ENCODE measurements at places on chromosomes 2 and 18.
A peak's percentile ranks its signal among the peaks of the same experiment; 100 is the strongest.

DNA sequence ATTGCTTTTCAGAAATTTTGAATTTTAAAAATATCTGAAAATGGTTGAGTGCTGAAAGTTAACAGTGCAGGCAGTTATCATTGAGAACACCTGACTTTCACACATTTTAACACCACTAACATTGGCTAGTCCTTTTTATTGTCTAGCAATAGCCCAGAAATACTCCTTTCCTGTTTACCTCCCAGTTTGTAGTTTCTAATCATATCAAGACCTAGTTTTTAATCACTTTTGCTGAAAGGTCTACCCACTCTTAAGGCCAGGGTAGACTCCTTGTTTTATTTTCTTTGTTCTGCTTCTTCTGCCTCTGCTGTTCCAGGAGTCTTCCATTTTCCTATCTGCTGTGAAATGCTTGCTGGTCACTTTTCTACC lies 72.1 kb downstream of the UBE2E3 start:
- no peak for DNase-seq

GRCh38 chr18:62751341-62751821 lies 36.0 kb downstream of the PHLPP1 start:
- no peak for DNase-seq

DNA sequence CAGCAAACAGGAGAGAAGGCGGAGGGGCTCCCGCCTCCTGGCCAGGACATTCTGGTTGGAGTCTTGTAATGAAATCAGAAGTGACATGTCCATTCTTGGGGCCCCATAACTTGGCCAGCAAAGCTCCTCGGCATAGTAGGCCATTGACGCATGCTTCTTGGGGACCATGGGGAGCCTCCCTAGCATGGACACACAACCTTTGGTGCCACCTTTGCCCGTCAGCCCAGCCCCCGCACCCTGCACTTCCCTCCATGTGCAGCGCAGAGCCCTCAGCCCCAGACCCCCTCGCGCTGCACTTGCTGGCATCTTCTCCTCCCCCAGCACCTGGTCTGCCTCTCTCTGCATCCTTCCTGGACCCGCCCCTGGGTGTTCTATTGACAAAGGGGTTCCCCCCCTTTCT lies 23.1 kb downstream of the DCDC2C start:
- DNase-seq, result no peak

GRCh38 chr2:232228971-232229894 lies 149.3 kb upstream of the ALPP start:
- no peak for DNase-seq

- DNase-seq, result no peak
Observed at GRCh38 chr18:75070625-75071483, 138.1 kb downstream of the PTGR3 start.

GRCh38 chr2:120994301-120994995 lies 258.8 kb downstream of the GLI2 start:
- no peak for DNase-seq

GRCh38 chr18:72866901-72867745 lies 664 bp downstream of the NETO1 start:
- DNase-seq, result peak; percentile 71

GRCh38 chr2:241267249-241268067 lies 48.0 kb downstream of the HDLBP start:
- no peak for DNase-seq

DNA sequence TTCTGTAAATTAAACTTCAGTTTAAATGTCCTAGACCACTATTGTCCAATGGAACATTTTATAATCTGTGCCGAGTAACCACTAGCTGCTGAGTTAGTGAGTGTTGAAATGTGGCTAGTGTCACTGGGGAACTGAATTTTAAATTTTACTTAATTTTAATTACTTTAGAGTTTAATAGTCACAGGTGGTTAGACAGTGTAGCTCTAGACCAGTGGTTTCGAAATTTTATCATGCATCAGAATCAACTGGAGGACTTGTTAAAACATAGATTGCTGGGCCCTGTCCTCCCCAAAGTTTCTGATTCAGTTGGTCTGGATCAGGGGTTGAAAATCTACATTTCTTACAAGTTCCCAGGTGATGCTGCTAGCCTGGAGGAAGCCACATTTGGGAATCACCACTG lies 110.4 kb downstream of the FMNL2 start:
- DNase-seq, result no peak

DNA sequence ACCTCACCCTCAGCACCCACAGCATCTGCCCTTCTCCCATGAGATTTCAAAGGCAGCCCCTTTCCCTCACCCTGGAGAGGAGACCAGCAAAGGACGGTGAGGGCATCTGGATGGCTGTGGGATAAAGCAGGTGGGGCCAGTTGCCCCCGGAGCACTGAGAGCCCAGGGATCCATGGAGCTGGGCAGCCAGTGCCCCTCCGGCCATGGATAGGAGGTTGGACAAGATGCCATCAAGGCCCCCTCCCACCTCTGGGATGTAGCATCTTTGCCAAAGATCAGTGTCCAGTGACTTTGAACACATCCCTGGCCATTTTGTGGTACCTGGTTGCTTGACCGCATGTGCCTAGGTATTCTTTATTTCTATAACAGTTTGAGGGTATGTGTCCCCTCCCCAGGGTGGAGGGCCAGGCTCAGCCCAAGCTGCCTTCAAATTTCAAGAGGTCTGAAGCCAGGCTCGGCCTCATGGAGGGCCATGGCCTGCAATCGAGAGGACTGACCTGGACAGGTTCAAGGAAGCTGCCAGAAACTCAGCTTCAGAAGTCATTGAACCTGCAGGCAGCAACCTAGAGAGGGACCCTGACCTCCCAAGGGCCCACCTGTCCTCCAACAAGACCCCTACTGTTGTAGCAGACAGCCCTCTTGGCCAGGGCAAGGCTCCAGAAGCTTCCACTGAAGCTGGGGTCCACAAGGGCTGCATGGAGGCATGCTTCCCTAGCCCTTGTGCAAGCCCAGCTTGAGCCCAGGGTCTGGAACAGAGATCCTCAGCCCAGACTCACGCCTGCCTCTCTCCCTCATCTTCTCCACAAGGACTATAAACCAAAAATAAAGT lies 55.5 kb upstream of the BIN1 start:
- DNase-seq, result no peak

GRCh38 chr2:70958759-70959158 lies 19.7 kb upstream of the ANKRD53 start:
- DNase-seq, result no peak

DNA sequence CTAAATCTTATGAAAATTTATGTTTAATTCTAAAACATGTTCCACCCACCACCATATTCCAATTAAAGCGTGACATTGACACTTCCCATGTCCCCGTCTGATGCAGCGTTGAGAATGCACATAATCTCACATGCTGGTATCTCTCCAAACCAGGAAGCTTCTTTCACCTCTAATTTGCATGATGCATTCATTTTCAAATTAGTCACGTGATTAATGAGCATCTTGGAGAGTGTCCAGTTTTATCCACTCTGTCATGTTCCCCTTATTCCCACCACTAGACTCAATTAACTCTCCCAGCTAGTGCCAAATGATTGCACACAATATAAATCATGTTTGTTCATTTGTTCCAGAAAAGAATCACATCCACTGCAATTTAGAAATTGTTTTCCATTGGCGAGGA lies 105.8 kb downstream of the RIT2 start:
- DNase-seq, result no peak

- no peak for DNase-seq
Observed at GRCh38 chr2:111665011-111665410, 219.0 kb downstream of the ANAPC1 start.

DNA sequence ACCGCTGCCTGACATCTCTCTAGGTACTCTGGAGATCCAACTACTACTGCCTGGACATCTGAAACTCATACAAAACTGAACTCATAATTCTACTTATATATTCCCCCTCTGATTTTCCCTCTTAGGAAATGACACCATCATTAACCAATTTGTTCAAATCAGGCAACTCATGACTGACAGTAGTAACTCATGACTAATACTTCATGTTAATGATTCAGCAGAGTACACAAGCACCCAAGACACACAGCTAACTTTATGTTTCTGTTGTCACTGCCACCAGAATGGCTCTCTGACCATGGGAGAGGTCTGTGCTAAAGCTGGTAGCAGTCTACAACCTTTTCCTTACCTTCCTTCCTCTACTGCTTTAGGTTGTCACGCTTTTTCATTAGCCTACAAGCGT lies 91.1 kb downstream of the ITSN2 start:
- no peak for DNase-seq

GRCh38 chr18:75544051-75544481 lies 116.6 kb upstream of the SMIM21 start:
- DNase-seq, result no peak

DNA sequence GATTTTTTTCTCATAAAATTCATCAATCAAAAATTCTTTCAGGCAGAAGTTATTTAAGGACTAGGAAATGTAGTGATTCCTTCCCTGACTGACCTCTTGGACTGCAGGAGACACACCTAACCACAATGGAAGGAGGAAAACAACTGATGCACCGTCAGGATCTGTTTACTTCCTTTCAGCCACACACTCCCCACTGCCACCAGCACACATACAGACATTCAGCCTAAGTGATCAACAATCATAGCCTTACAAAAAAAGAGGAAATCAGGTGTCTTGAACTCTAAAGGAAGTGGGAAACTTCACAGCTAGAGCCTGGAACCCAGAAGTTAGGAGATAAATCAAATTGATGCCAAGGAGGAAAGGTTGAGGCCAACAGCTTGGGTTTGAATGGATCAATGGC lies 213.5 kb upstream of the ACVR2A start:
- DNase-seq, result no peak

DNA sequence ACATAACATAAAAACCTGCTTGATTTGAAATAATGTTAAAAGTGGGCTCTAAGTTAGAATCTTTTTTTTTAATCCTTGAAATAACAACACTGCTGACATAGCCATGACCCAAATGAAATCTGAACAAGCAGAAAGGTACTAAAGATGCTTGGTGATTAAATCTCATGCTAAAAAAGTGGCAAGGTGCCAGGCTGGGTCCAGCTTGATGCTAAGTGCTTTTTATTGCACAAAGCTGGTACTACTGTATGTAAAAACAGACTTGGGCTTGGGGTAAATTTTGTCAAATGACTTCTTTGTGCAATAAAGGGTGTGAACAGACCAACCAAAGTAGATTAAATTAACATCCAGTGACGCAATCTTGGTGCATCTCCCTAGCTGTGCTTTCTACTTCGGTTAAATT lies 13.4 kb downstream of the BCL11A start:
- DNase-seq, result no peak

- no peak for DNase-seq
Observed at GRCh38 chr2:97906307-97906706, 89.4 kb downstream of the TMEM131 start.

DNA sequence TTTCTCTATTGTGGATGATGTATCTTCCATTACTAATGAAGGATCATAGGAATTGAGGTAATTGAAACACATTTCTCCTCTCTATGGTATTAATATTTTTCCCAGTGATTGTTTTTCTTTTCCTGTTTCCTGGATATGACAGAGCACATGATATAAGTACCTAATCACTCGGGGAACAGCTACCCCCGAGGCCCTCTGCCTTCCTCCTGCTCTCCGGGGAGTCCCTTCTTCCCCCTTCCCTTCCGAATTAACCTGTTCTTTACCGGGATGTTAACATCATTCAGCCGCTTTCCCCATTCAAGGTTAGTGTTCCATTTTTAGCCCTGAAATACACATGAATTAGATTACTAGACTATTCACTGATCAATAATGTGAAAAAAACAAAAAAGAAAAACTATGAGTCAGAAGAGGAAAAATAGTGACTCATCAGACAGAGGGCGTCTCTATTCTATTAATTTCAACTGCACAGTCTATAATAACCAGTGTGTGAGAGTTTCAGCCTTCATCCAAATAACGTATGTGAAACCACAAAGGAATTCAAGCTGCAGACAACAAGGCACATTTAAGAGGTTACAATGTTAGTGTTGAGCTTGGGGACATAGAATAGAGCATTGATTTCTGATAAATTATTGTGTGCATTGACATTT lies 450.8 kb downstream of the DLGAP1 start:
- DNase-seq, result no peak

- DNase-seq, result no peak
Observed at GRCh38 chr2:226738821-226739544, 60.6 kb downstream of the IRS1 start.

GRCh38 chr18:65526099-65526498 lies 224.7 kb upstream of the CDH7 start:
- DNase-seq, result no peak

GRCh38 chr2:208358758-208359631 lies 47.6 kb upstream of the PTH2R start:
- DNase-seq, result no peak

GRCh38 chr2:227376656-227377396 lies 2.3 kb downstream of the TM4SF20 start:
- DNase-seq, result no peak

DNA sequence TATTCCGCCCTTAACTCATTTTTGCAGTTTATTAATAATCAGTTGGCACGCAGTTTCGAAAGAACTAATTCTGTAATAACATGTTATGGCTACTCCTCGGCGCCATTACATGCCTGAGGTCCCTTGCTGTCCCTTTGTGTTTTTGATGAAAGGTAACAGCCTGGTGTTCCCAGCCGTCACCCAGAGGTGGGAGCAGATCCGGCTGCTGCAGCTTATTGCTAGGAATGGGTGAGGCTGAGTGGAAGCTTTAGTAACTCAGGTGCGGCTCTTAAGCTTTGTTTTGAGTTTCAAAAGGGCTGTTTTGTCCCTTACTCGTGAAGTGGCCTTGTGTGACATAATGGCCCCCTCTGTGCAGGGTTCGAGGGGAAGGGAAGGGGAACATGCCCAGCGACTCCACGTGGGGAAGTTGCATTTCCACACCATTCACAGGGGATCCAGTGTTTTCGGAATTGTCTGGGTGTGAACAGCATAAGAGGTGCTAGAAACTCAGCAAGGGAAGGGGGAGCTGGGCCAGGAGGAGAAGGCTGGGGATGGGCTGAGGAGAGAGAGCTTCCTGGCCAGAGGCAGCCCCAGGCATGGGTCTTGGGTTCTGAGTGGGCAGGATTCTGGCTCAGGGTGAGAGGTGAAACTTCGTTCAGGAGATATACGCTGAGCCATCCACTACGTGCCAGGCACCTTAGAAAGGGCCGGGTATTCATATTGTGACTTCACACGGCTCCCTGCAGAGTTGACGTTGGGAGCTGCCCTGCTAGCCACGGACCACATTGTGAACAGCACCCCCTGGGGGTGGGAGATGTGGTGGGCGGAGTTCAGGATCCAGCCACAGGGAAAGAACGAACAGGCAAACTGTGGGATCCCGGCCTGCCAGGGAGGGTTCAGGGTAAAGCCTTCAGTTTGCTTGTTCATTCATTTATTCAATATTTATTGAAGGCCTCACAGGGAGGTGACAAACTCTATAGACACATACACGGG lies 84.4 kb downstream of the TGOLN2 start:
- peak; percentile 74 for DNase-seq

DNA sequence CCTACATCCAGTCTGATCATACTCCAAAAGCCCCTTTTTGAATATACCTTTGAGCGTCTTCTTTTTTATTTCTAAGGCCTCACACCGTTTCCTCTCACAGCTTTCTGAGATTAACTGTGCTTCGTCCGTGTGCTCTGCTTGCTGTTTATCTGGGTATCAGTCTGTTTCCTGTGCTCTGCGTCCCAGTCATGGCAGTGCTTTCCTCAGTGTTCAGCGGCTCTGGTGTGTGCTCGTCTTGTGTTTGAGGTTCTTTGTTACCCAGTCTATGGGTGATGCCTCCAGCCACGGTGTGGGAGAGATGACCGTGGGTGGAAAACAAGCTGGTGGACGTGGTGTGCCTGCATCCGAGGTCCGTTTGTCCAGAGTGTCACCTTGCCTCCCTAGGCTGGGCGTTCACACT lies 33.6 kb upstream of the BIN1 start:
- DNase-seq, result no peak

- no peak for DNase-seq
Observed at GRCh38 chr18:7980136-7980535, 413.0 kb downstream of the PTPRM start.
